ENCODE measurements at places on chromosomes 11 and 22. TPM values are rescaled to one million over a fixed set of nuclear protein-coding genes. Genes with fewer than 3 reads are reported as not detected.

- DNase-seq: no peak
Measured at GRCh38 chr11:104830080-104830479, 68.2 kb downstream of the CASP12 start.

GRCh38 chr11:57638005-57638781 is 11.5 kb downstream of the YPEL4 start:
- peak; percentile 16 for DNase-seq

LRRN4CL gene
- 0.24 TPM for total RNA-seq

FAM111B gene
- total RNA-seq: 79.8 TPM

RNF169 gene
- total RNA-seq: 15.8 TPM

GRCh38 chr11:35272391-35272902 is 133.5 kb downstream of the CD44 start:
- DNase-seq: peak; percentile 15

GRCh38 chr22:23178512-23179254 is 1.6 kb upstream of the BCR start:
- peak; percentile 69 for DNase-seq

KIAA0930 gene
- total RNA-seq: 21.6 TPM

TMPRSS13 gene
- 4.1 TPM for total RNA-seq

DNA sequence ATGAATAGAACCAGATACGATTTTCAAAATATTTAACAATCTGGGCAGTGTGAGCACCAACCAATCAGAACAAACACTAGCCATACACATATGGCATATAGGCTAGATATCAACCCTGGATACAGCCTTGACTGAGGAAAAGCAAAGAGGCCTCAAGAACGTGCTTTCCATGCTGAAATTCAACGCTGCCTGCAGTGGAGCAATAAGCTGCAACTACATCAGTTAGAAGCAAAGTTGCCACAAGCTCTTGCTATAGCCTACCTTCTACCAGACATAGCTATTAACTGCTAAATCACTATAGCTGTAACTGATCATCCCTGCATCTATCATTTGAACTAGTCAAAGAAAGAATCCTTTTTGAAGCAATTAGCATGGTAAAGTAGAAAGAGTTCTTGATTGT is 42.5 kb downstream of the DENND5A start:
- no peak for DNase-seq

DNA sequence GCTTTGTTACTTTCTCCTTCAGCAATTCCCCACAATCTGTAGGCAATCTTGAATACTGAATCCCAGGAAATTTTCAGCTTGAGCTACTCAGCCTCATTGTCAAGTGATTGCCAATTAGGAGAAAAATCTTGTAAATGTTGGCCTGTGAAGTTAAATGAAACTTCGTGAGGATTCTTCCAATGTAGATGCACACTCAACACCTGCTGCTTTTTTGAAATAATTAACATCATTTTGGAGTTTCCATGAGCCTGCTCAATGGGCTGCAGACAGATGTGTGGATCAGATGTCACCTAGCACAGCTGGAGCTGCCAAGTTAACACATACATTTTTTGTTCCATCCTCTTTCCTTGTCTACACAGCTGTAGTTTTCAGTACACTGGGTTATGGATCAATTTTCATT is 645.6 kb upstream of the LUZP2 start:
- no peak for DNase-seq

FIBIN gene
- total RNA-seq: not detected

DNA sequence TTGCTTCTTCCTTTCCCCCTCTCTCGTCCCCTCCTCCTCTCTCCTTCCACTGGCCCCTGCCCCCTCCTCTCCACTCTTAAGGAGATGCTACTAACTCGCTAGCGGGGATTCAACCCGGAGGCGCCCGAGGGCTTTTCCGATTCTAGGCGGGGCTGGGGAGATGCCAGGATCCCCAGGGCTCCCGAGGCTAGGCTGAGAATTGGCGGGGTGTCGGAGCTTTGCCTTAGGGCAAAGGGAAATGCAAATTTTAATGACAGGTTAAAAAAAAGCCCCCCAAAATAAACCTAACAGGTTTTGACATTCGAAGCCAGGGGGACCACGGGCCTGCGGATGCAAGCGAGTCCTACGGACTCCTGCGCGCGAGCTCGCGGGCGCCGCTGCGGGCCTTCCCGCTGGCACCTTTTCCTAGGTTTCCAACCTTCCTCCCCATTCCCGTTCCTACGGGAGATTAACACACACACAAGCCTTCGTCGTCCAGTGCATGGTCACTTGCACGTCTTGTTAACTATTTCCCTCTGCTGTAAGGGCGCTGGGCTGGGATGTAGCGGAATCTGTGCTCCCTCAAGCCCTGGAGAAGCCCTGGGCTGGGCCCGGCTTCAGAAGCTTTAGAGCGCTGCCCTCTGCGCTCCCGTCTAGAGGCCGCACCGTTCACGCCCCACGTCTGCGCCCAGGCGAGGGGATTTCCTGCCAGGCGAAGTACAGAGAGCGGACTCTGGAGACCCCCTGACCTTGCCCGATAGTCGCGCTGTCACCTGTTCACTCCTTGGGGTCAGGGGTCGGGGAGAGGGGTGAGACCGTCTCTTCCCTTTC is 729 bp upstream of the ALX4 start:
- no peak for DNase-seq

RIBC2 gene
- 9.1 TPM for total RNA-seq

RASGRP2 gene
- total RNA-seq: 667 TPM

HMOX1 gene
- 0.92 TPM for total RNA-seq

THY1 gene
- total RNA-seq: not detected

SCGB2A2 gene
- total RNA-seq: not detected

DNA sequence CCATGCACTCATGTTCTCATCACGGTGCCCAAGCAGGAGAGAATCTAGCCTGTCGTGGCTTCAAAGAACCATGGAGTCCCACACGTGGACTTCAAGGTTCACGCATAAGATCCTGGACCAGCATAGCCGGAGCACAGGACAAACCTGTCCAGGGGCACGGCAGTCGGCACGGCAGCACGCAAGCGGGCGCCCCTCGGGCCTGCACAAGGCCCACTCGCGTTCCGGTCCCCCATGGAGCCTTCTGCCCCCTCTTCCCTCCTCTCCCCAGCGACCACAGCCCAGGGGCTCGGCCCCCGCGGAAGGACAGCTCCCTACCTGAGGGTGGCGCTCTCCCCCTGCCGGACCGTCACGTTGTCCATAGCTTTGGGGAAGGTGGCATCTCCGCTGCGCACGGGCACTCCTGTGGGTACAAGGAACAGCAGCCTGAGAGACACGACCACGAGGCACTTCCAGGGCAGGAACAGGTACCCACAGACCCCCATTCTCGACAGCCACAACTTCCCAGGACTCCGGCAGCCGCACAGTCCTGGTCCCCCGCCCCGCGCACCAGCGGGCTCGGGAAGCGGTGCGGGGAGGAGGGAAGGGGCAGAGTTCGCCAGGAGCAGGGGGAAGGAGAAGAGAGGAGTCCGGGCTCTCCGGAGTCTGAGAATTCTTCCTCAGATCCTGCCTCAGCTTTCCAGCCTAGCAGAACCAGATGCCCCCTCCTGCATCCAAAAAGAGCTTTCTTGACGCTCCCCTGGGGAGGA is 589.5 kb downstream of the OPCML start:
- no peak for DNase-seq

GRCh38 chr11:7874056-7874455 is 57.0 kb downstream of the OR10A6 start:
- DNase-seq: no peak

YIF1A gene
- 25.0 TPM for total RNA-seq

GRCh38 chr11:12171921-12172320 is 61.5 kb downstream of the MICAL2 start:
- no peak for DNase-seq

TRPM5 gene
- 1.1 TPM for total RNA-seq

DDX25 gene
- total RNA-seq: not detected

GRCh38 chr22:31363885-31364465 is 17.8 kb upstream of the PATZ1 start:
- DNase-seq: no peak

BCO2 gene
- total RNA-seq: 3.8 TPM

- DNase-seq: no peak
Measured at GRCh38 chr11:117905524-117905923, 23.7 kb downstream of the TMPRSS13 start.

DNA sequence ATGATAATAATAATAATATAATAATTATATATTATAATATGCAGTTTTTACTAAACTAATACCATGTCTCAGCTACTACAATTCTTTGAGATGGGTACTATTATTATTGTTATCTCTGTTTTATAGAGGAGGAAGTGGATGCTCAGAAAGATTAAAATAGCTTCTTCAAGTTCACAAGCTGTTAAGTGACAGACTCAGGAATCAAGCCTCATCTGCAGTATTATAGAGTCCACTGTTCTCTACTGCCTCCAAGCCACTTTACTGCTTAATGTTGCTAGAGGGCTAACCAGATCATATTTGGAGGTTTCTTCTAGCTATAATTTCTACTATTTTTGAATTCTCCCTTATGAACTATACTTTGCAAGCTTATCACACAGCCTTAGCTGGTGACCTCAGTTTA is 62.7 kb downstream of the CSTPP1 start:
- DNase-seq: no peak

GRCh38 chr11:61102667-61103571 is 630 bp downstream of the CD5 start:
- no peak for DNase-seq

DNA sequence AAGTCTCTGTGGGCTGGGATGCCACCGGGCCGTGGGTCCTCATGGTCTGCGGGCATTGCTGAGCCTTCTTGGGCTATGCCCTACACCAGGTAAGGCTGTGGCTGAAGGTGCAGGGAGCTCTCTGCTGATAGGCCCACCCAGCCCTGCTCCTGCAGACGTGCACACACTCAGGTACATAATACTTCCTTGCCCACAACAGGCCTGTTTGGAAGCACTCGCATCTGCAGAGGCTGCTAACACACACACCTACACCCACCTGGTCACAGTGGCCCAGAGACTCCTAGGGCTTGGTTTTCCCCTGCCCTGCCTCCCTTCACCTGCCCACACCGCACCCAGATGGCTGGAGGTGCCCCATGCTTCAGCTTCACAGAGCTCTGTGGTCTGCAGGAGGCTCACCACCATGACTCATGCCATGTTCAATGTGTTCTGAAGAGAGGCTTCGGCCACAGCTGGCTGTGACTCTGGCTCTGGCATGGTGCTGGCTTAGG is 72.8 kb upstream of the KCNQ1OT1 start:
- no peak for DNase-seq

- no peak for DNase-seq
Measured at GRCh38 chr11:6655790-6656583, at the start of gene DCHS1. TSS of gene DCHS1 (minus strand) at chr11:6655809. CDS start at chr11:6641613, 14,196 bp downstream.

DNA sequence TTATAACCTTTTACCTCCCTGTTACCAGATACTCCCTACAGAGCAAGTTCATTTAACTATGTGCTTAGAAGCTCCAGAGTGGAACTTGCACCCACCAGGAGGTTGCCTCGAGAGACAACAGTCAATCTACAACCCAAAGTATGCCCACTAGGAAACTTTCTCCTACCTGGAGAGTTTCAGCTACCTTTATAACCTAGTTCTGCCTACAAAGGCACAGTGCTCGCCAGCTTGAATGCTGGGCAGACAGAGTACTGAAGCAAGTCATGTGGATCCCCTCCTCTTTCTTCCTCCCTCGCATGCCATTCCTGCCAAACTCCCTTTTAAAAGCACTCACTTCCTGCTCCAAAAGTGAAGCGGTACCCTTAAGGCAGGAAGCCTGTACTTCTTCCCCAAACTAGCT is 258.9 kb downstream of the SWAP70 start:
- DNase-seq: no peak

OR5P2 gene
- total RNA-seq: not detected

DNA sequence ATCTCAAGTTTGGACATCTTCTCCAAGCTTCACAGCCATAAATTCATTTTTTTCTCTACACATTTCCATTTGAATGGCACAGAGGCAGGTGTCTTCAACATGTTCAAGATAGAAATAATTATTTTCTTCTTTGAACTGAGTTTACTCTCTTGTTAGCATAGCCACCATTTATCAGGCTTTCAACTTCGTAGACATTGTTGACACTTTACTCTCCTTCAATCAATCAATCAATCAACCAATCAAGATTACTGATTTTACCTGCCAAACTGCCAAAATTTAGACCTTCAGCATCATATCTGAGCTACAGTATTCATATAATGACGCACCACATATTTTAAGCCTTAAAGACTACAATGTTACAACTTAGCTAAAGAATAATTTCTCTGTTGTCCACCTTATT is 300.1 kb upstream of the LUZP2 start:
- no peak for DNase-seq

CHRM1 gene
- total RNA-seq: not detected

DNA sequence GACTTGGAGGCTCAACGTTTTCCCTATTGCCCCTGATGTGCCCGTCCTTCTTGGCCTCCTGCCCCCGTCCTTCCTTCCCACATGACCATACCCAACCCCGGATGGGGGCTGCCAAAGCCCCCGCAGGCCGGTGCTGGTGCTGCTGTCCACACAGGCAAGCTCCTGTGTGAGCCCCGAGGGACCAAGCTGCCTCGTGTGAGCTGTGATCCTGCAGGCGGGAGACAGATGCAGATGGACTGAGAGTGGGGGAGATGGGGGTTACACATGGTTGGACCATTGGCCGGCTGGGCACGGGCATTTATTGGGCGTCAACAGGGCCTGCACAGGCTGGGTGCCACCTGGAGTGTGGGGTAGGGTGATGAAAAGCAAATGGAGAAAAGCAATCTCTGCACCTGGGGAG is 313.2 kb upstream of the B3GAT1 start:
- no peak for DNase-seq

DNA sequence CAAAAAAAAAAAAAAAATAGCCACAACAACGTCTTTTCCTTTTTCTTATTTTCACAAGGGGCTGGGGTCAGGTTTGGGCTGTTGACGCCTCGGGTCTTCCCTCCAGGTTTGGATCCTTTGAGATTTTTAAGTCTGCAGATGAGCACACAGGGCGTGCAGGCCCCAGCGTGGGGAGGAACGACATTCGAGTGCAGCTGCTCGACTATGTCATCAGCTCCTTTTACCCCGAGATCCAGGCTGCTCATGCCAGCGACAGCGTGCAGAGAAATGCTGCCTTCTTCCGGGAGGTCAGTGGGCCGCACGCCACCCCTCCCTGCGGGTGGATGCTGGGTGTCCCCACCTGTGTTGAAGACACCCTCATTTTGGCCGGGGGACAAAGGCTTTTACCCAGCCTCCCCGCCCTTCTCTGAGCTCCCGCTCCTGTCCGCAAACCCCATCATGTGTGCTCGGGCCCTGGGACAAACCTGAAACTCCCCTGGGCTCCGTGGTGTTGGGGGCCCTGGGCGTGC is 7.7 kb downstream of the SELENOO start:
- no peak for DNase-seq

DNA sequence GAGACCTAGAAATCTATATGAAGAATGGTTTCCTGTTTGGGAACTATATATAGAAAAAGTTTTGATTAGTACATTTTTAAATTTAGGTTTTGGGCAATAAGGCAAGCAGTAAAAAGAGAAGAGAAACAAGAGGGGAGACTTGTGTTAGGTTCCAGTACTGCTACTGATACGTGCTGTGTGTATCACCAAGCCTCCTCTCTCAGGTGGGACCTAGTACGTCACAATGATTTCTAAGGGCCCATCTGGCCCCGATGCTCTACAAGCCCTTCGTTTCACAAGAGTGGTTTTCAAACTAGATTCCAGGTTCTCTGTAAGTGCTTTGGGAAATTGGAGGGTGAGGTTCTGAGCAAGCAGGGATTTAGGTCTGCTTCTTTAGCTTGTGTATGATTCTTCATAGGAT is 39.2 kb downstream of the USP35 start:
- no peak for DNase-seq

All from naive thymus-derived CD4-positive, alpha-beta T cell (primary cell).